Left ventricle myocardium superior (tissue), 1 donor: ENCODE measurements at places on chromosomes 1 and 21. TPM values are rescaled to one million over a fixed set of nuclear protein-coding genes. Genes with fewer than 3 reads are reported as not detected.
A peak's percentile ranks its signal among the peaks of the same experiment; 100 is the strongest.

CD48 gene
- 2.4 TPM for total RNA-seq

KIF14 gene
- 0.10 TPM for total RNA-seq

GRCh38 chr1:30837653-30838052, 70.9 kb downstream of the SDC3 start:
- DNase-seq: no peak

LRRIQ3 gene
- 0.35 TPM for total RNA-seq

STIL gene
- total RNA-seq: 0.42 TPM

MAP3K7CL gene
- 1.1 TPM for total RNA-seq

CREG1 gene
- 75.1 TPM for total RNA-seq

- DNase-seq: no peak
Observed at GRCh38 chr1:183205196-183205781, 19.2 kb downstream of the LAMC2 start.

DNA sequence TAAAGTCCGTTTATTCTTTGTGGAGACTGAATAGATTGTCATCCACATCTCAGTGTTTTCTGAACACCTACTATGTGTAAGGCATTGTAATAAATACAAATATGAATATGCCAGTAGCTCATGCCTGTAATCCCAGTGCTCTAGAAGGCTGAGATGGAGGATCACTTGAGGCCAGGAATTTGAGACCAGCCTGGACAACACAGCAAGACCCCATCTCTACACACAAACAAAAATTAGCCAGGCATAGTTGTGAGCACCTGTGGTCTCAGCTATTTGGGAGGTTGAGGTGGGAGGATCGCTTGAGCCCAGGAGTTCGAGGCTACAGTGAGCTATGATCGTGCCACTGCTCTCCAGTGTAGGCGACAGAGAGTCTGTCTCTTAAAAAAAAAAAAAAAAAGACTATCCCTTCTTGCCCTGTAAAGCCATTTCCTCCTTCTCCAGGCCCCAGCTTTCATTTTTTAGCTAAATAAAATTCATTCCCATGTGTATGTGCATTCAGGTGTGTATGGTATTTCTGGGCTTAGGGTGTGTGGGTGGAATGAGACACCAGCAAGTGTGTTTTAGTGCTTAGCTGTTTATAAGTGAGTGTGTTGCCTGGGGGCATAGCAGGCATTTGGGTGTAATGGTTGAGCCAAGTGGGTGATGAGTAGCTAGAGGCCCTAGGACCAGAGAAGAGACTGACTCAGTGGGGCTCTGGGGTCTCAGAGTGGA, 7.8 kb downstream of the CELSR2 start:
- no peak for DNase-seq

GRCh38 chr1:81437213-81437612, 363.5 kb upstream of the ADGRL2 start:
- DNase-seq: no peak

DNA sequence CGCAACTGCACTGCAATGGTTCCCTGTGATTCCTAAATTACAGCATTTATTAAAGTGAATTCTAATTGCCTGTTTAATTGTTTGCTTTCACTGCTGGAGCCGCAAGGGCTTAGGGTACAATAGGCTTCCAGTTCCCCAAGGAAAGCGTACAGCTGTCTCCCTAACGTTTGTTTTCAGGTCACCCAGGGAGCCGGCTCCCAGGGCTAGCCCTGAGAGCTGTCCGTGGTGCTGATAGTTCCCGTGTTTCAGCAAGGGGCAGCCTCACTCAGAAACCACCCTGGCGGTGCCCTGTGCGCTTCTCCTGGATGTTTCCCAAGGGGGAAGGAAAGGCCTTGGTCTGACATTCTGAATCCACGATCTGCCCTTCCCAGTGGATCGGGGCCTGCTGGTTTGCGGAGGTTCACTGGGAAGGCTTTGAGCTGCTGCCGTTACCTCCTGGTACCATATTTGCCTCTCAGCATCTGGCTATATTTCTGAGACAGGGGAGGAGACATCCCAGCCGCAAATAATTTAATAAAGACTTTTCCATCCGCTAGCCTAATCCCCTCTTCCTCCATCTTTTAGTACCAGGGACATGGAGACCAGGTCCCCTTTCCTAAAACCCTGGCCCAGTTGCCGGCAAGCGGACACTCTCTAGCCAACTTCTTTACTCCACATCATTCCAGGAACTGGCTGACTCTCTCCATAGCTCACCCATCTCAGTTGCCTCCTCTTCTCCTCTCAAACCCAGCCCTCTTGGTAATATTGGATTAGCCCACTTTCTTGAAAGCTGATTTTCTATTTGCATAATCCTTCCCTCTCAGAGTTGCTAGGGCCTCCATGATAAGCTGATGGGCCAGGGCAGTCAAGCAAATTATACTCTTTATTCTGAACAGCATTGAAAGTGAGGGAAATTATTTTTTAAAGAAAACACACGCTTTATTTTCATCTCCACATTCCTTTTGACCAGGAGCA, 149.0 kb downstream of the IGSF21 start:
- peak; percentile 61 for DNase-seq

DNA sequence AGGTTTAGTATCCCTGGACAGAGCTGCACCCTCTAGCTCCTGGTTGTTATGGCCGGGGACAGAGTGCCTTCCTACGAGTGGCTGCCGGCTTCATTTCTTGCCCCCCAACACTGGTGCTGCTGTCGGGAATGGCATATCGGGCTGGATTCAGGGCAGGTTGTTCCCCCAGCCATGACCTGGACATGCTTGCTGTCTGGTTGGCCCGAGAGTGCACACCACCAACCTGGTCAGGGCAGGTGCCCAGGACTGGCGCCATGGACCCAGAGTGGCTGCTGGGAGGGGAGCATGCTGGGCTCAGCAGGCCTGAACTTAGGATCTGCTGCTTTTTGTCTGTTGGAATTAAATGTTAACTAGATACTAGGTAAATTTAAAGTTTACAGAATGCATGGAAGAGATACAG, 21.8 kb downstream of the H6PD start:
- DNase-seq: no peak

DNA sequence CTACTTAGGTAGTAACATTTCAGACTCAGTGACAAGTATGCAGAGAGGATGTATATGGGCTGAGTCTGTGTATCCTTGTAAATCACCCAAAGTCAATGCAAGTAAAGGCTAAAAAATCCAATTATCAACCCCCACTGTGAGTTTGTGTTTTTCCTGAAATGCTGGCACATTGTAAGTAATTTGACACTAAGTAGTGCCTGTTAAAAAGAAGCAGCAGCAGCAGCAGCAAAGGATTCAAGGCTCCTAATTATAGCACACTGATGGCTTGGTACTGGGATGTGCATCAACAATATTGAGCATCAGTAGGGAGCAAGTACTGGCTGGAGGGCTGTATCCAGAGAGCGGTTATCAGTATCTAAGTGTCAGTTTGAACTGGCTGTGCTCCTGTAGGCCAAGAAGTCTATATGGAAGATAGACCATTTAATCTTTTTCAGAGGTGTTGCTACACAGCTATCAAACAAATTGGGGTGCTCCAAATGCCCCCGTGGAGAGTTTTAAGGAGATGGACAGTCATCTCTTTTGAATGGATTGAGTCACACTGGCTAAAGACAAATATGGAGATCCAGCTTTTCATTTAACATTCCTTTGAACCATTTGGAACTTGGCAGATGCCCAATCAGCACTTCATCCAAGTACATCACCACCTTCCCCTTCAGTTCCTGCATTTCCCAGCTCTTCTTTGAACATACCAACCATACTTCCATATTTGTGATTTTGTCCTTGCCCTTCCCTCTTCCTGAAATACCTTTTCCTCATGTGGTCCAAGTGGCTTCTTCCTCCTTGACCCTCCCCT, 241.2 kb upstream of the ST6GALNAC5 start:
- DNase-seq: no peak

GRCh38 chr1:195934817-195935553, 673.3 kb downstream of the KCNT2 start:
- no peak for DNase-seq

OTUD3 gene
- total RNA-seq: 3.7 TPM

DNA sequence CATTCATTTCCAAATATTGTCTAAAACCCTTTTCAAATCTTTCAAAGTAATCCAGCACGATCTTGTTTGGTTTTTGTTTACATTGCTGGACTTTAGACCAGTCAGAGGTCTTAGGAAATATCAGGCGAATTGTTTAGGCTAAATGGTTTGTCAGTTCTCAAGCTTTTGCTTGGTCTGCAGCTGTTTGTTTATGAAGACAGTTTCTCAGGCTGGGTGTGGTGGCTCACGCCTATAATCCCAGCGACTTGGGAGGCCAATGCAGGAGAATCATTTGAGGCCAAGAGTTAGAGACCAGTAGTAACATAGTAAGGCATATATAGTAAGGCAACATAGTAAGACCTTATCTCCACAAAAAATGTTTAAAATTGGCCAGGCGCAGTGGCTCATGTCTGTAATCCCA, 77.5 kb downstream of the DNTTIP2 start:
- no peak for DNase-seq

RIMS3 gene
- total RNA-seq: 0.92 TPM

TPRG1L gene
- 48.6 TPM for total RNA-seq

- DNase-seq: no peak
Observed at GRCh38 chr1:228077565-228078330, 4.8 kb upstream of the ARF1 start.

COL6A1 gene
- total RNA-seq: 188 TPM

FALEC gene
- total RNA-seq: not detected

CFHR4 gene
- total RNA-seq: not detected

DNA sequence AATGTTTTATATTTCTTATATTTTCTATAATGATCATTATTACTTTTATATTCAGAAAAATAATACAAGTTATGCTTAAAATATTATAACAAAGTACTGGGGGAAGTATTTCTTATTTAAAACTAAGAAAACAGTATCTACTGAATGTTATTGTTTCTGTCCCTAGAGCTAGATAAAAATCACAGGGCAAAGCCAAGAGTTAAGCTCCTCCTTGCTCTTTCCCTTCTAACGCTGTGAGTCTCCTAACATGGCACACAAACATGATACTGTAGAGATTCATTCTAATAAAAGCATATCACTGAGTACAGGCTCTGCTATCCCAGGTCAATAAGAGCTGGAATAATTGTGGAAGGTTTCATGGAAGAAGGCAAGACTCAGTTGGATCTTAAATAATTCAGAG, 53.4 kb downstream of the PTPN14 start:
- no peak for DNase-seq

GRCh38 chr1:69110851-69111250, 456.9 kb upstream of the LRRC7 start:
- DNase-seq: no peak

GRCh38 chr1:48049823-48050535, 52.8 kb upstream of the TRABD2B start:
- DNase-seq: no peak

DNA sequence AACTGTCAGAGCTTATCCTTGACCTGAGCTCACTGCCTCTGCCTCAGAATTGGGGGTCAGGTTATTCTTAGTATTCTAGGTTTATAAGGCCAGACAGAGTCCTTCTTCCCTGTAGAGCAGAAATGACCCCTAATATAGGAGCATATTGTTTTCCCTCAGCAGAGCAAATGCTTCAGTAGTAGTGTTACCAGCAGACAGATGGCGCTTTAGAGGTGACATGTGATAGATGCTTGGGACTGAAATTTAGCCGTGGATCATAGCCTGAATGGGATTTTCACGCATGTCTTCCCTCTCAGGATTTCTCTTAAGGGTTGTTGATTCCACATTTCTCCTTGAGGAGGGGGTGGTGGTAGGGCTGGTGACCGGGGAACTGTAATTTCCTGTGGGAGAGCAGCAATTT, 24.5 kb downstream of the ADARB1 start:
- no peak for DNase-seq
